Heart left ventricle (tissue), 16 donors: ENCODE measurements at places on chromosomes 2 and 18. TPM values are rescaled to one million over a fixed set of nuclear protein-coding genes. Genes with fewer than 3 reads are reported as not detected.
A peak's percentile ranks its signal among the peaks of the same experiment; 100 is the strongest.

- H3K27ac ChIP-seq, result no peak overlapping the region
- H3K4me1 ChIP-seq, result no peaks in the 10 kb centered on the region
- H3K4me3 ChIP-seq, result no peak overlapping the region
- peaks cover 55% of the 10 kb centered on the region for H3K36me3 ChIP-seq
Observed at GRCh38 chr2:135676031-135676430, 65.6 kb upstream of the UBXN4 start.

DNA sequence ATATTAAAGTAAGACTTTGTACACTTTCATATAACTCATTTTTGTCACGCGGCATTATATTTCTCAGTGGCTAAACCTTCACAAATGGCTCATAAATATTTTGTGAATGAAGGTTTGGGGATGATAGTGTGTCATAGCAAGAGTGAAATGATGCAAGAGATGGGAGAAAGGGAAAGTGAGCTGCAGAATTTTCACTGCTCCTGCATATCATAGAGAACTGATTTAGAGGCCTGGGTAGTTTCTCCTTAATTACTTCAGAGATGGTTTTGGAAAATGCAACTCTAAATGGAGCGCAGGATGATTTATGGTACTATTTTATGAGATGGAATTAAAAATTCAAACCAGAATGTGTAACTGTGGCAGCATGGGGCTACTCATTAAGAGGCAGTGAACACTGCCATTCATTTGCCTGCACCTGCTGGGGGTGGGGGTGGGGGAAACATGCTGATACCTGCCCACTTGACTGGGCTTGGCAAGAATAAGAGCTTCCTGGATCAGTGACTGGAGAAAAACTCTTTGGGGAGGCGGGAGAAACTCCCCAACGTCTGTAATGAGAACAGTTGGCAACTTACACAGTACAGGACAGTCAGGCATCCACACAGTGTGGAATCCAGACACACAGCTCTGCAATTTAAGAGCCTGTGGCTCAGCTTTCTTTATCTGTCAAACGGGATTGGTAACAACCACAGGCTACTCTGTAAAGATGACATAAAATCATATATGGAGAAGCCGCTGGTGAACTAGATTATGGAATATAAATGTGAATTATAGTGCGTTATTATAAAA, 941.9 kb downstream of the SLC4A3 start:
- no peaks in the 10 kb centered on the region for H3K27me3 ChIP-seq
- no peak overlapping the region for H3K27ac ChIP-seq

OSR1 gene
- 2.4 TPM for total RNA-seq

GRCh38 chr2:221911321-221911720, 339.2 kb upstream of the EPHA4 start:
- no peak for DNase-seq
- no peak overlapping the region for H3K27ac ChIP-seq
- no peaks in the 10 kb centered on the region for H3K27me3 ChIP-seq

GRCh38 chr2:144654523-144654922, 134.6 kb upstream of the ZEB2 start:
- no peak for DNase-seq
- no peak overlapping the region for H3K27ac ChIP-seq
- no peaks in the 10 kb centered on the region for H3K4me1 ChIP-seq
- no peak overlapping the region for H3K4me3 ChIP-seq

GRCh38 chr18:3689986-3690763, 240.2 kb downstream of the TGIF1 start:
- no peak overlapping the region for H3K4me3 ChIP-seq
- no peak for DNase-seq
- H3K27me3 ChIP-seq, result no peaks in the 10 kb centered on the region
- H3K27ac ChIP-seq, result no peak overlapping the region

GRCh38 chr18:25662272-25662671, 310.3 kb upstream of the ZNF521 start:
- no peak overlapping the region for H3K4me3 ChIP-seq
- no peak for DNase-seq
- no peaks in the 10 kb centered on the region for H3K27me3 ChIP-seq

TMEFF2 gene
- total RNA-seq, result not detected

DNA sequence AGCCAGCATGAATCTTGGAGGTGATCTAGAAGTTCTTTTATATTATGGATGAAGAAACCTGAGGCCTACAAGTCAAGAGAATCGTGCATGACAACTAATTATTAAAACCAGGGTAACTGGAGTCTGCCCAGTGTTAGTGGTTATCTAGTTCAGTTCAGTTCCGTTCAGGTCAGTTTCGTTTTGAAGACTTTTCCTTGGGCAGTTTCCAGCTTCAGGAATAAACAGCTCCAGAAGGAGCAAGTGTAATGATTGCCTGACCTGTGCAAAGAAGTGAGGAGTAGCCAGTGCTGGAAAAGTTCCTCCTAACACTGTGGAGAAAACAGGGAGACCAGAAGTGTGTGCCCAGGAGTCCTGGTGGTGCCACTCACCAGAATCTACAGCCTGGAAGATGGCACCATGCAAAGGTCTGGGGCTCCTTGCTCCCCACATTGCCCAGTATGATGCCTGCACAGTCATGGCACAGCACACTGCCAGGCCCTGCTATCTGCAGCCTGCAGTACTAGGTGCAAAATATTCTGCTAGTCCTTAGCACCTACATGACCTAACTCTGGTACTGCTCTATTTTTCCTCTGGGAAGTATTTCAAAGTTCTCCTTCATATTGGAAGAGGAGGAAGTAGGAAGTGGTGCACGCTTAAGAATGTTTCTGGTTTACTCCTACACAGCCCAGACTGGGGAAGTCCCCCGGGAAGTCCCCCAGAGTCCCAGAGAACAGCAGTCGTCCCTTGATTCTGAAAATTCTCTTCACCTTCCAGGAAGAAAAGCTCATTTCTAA, 65.8 kb downstream of the SUMO1 start:
- no peak for DNase-seq
- no peak overlapping the region for H3K27ac ChIP-seq
- no peaks in the 10 kb centered on the region for H3K27me3 ChIP-seq

DNA sequence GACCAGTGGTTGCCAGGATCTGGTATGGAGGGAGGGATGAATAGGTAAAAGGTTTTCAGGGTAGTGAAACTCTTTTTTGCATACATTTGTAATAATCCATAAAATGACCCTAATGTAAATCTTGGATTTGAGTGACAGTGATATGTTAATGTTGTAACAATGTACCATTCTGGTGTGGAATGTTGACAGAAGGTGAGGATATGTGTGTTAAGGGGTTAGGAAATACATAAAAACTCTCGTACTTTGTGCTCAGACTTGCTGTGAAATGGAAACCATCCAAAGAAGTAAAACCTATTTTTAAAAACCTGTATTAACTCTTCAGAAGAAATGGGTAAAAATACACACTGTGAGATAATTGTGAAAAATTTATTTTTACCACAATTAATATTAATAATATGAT, 66.2 kb downstream of the SYT4 start:
- H3K4me1 ChIP-seq, result no peaks in the 10 kb centered on the region
- DNase-seq, result no peak
- no peaks in the 10 kb centered on the region for H3K36me3 ChIP-seq
- H3K27ac ChIP-seq, result no peak overlapping the region
- H3K4me3 ChIP-seq, result no peak overlapping the region

DNA sequence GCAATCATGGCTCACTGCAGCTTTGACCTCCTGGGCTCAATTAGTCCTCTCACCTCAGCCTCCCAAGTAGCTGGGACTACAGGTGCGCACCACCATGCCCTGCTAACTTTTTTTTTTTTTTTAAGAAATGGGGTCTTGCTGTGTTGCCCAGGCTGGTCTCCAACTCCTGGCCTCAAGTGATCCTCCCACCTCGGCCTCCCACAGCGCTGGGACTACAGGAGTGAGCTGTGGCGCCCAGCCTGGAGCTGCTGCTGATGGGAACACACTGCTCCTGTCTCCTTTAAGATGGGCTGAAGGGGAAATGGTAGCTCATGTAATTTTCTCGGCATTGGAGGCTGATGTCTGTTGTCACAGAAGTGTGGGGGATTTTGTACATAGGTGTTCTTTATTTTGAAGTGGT, 34.9 kb upstream of the ADNP2 start:
- DNase-seq, result no peak
- no peak overlapping the region for H3K4me3 ChIP-seq
- H3K36me3 ChIP-seq, result no peaks in the 10 kb centered on the region
- no peaks in the 10 kb centered on the region for H3K27me3 ChIP-seq
- no peak overlapping the region for H3K27ac ChIP-seq

DNA sequence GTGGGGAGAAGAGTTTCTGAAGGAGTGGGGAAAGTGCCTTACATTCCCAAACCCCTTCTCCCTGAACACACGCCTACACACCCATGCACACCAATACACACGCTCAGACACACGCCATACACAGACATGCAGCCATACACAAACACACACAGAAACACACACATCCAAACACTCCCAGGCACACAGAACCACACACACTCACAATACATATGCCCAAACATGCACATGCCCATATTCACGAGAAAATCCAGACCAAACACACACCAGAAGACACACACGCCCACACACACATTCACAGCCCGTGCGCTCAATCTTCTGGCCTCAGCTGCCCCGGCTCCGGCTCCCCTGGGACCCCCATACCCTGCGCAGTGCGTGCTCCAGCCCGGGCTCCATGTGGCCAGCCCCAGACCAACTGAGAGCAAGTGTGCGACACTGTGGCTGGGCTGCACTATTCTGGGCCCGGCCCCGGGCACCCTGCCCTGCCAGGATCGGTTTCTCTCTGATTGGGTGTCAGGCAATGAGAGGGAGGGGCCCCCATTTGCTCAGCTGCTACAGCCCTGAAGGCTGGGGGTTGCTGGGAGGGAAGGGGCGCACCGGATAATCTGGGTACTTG, at the start of gene PRKAG3:
TSS of gene PRKAG3 (minus strand) at position 426 of the 613 bp plus-strand sequence.
- H3K27me3 ChIP-seq, result no peaks in the 10 kb centered on the region
- H3K4me1 ChIP-seq, result peaks cover 3% of the 10 kb centered on the region
- peak; percentile 18 for DNase-seq
- no peak within 1 kb of the TSS for H3K4me3 ChIP-seq

DNA sequence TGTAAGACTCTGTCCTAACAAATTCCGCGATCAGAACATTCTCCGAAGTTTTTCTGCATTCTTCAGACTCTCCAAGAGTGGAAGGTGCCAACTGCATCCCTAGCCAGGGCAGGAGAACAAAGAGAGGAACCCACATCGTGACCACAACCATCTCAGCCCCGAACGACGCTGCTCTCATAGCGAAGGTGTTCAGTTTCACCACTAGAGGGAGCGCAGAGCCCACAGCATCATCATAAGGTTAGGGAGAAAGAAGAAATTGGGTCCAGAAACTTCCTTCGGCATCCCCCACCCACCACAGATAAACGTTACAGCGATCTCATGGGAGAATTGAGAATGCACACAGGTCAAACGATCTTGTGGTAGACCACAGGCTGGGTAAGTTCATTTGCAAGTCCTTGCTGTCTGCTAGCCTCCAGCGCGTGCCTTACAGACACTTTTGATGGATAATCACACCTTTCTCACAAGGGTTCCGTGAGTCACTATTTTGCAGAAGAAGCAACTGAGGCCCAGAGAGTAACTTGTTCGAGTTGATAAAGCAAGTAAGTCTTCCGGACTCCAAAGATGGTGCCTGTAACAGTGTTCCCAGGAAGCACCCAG, 53.7 kb upstream of the ARL4C start:
- H3K36me3 ChIP-seq, result no peaks in the 10 kb centered on the region
- H3K27me3 ChIP-seq, result peaks cover 5% of the 10 kb centered on the region
- peaks cover 3% of the 10 kb centered on the region for H3K4me1 ChIP-seq
- no peak overlapping the region for H3K27ac ChIP-seq
- DNase-seq, result peak; percentile 56

- no peaks in the 10 kb centered on the region for H3K27me3 ChIP-seq
- H3K36me3 ChIP-seq, result no peaks in the 10 kb centered on the region
- no peaks in the 10 kb centered on the region for H3K4me1 ChIP-seq
- no peak overlapping the region for H3K27ac ChIP-seq
Observed at GRCh38 chr2:223590964-223591363, 11.2 kb downstream of the SCG2 start.

DNA sequence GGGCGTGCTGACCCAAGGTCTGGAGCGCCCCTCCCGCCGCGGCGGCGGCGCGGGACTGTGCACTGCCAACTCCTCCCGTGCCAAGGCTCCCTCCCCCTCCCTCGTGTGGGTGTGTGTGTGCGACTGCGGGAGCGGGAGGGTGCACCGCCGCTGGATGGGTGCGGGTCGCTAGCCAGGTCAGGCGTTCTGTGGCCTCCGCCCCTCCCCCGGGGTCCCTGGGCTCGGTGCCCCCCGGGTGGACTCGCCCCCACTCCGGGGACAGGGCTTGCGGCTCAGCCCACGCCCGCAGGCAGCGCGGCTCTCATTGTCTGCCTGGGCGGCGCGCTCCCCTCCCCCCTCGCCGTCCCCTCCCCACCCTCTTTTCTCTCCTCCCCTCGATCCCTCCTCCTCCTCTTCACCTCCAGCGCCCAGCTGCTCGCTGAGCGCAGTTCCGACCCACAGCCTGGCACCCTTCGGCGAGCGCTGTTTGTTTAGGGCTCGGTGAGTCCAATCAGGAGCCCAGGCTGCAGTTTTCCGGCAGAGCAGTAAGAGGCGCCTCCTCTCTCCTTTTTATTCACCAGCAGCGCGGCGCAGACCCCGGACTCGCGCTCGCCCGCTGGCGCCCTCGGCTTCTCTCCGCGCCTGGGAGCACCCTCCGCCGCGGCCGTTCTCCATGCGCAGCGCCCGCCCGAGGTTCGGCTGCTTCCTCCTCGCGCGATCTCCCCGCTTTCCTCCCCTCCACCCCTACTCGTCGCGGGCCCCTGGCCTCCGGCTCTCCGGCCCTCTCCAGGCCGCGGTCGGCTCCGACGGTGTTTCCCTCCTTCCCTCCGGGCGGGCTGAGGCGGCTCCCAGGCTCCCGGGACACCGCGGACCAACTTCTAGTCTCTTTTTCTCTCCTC, at the start of gene GATA6:
TSS of gene GATA6 (plus strand) at position 579 of the 878 bp plus-strand sequence. CDS start 1,556 bp downstream, outside the sequence.
- no peaks in the 10 kb centered on the region for H3K36me3 ChIP-seq
- peaks cover 4% of the 10 kb centered on the region for H3K27me3 ChIP-seq
- H3K4me1 ChIP-seq, result peaks cover under 1% of the 10 kb centered on the region
- peak within 1 kb of the TSS; percentile 78 for H3K4me3 ChIP-seq
- DNase-seq, result peak; percentile 92
